ENCODE measurements at places on chromosomes 16 and 17.

DNA sequence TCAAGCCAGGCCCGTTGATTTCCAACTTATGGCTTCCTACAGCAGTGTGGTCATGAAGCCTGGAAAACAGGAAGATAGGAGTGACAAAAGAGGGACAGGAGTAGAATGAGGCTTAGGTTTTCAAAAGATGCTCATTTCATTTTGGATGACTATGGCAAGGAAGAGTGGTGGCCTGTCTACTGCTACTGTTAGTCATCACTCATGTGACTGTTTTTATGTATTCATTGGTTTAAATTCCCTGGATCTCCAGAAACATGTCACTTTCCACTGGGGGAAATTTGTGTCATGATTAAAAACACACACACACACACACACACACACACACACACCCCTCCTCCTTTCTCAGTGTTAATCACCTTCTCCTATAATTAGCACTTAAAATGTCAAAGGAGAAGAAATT lies 1.1 kb upstream of the CYLD start:
- no peak for DNase-seq

GRCh38 chr16:52491216-52491615 lies 55.7 kb downstream of the TOX3 start:
- no peak for DNase-seq

DNA sequence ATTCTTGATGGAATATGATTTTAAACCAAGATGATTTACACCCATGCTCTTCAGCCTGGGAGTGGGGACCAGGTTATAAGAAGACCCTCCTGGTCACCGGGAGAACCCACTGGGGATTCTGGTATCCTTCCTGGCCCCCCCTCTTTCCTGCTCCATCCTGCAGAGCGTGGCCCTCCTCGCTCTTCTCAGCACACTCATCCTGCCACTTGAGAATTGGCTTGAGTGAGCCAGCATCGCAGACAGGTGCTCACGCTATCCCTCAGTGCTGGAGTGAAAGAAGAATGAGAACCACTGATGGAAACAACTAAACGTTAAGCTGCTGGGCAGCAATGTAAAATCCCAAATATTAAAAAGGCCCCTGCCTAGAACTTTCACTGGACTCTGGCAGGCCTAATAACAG lies 98.0 kb downstream of the CYTH1 start:
- DNase-seq: no peak

GRCh38 chr16:79185711-79186110 lies 414.8 kb downstream of the MAF start:
- DNase-seq: no peak

DNA sequence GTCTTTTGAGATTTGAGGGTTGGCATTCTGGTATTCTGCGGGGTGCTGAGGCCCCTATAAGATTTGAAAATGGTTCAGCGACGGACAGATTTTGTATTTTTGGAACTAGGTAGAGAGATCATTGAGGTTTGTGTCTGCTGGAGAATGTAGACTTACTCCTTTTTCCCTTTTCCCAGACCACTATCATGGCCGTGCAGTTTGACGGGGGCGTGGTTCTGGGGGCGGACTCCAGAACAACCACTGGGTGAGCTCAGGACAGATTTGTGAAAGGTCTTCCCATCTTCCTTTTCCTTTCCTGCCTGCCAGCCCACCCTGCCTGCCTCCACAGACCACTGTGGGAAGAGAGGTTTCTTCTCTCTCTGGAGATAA lies 572 bp downstream of the PSMB6 start:
- peak; percentile 51 for DNase-seq

GRCh38 chr17:9050801-9051401 lies 29.6 kb downstream of the NTN1 start:
- no peak for DNase-seq

DNA sequence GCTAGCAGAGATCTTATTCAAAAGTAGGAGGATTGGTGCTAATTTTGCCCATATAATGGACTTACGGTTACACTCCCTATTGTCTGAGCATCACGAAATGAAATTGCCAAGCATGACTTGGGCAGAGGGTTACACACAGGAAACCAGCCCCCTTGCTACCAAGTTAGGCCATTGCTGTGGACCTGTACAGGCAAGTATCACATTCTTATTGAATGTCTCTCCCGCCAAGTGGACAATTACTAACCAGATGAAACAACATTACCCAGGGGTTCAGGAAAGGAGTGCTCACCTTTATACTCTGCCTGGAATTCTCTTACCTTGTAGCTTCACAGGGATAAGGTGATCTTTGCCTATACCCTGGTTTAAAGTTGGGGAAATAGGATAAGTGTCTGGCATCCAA lies 70.6 kb upstream of the TOX3 start:
- no peak for DNase-seq

DNA sequence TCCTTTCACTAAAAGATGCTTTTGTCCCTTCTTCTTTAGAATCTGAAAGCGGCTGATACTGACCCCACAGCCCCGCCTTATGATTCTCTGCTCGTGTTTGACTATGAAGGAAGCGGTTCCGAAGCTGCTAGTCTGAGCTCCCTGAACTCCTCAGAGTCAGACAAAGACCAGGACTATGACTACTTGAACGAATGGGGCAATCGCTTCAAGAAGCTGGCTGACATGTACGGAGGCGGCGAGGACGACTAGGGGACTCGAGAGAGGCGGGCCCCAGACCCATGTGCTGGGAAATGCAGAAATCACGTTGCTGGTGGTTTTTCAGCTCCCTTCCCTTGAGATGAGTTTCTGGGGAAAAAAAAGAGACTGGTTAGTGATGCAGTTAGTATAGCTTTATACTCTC lies 10.1 kb upstream of the TANGO6 start:
- DNase-seq: no peak

DNA sequence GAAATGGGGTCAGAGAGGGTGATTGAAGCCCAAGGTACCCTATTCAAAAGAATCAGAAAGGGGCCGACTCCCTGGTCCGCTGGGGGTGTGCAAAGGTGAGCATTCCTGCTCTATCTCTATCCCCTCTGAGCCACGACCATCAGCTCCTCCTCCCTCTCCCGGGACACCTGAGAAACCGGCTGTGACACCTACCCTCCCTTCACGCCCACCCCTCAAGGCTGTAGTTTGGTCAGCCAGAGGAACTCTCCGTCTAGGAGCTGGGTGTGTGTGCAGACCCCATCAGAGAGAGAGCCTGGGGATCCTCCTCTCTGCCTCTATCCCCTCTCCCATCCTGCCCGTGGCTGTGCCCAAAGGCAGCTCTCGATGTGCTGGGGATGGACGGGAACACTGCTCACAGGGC lies 27.6 kb upstream of the DLX4 start:
- no peak for DNase-seq

DNA sequence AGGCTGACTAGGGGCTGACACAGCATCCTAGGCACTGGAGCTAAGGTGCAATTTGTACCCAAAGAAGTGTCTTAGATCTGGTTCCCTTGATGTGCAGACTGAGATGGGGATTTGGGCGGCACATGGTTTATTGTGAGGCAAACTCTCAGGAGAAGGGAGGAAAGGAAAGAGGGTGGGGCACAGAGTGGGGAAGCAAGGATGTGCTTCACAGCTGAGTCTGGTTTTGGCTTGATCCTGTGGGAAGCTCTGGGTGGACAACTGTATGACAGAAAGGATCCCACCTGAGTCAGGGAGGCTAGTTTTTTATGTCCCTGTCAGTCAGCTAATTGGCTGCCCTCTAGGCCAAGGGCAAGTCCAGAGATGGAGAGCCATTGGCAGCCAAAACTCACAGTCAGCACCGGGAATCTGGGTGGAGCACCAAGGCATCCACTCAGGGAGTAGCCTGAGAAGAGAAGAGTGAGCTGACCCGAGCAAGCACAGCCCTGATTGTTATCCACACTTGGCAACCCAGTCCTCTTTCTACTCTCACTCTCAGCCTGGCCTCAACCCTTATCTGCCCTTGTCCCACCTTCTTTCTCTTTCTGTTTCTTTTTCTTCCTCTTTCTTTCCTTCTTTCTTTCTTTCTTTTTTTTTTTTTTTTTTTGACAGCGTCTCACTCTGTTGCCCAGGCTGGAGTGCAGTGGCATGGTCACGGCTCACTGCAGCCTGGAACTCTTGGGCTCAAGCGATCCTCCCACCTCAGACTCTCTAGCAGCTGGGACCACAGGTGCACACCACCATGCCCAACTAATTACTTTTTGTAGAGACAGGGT lies 12.0 kb downstream of the ARL4D start:
- no peak for DNase-seq

GRCh38 chr17:21100636-21101035 lies 26.1 kb upstream of the DHRS7B start:
- DNase-seq: no peak

DNA sequence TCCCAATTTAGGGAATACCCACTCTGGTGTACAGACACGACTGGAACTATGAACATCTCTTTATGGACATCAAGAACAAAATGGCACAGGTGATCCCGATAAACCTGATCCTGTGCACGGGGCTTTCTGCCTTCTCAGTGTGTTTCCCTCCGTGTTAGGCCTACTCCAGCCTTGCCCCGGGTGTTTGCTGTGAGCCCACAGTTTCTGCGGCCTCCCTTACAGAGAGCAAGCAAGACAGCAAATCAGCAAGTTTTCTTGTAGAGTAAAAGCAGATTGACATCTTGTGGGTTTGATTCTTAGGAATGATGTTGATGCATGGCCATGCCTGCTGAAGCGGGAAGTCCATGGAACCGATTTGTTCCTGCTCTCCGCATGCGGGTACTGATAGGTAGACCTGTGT lies 26.4 kb upstream of the ENDOV start:
- no peak for DNase-seq

DNA sequence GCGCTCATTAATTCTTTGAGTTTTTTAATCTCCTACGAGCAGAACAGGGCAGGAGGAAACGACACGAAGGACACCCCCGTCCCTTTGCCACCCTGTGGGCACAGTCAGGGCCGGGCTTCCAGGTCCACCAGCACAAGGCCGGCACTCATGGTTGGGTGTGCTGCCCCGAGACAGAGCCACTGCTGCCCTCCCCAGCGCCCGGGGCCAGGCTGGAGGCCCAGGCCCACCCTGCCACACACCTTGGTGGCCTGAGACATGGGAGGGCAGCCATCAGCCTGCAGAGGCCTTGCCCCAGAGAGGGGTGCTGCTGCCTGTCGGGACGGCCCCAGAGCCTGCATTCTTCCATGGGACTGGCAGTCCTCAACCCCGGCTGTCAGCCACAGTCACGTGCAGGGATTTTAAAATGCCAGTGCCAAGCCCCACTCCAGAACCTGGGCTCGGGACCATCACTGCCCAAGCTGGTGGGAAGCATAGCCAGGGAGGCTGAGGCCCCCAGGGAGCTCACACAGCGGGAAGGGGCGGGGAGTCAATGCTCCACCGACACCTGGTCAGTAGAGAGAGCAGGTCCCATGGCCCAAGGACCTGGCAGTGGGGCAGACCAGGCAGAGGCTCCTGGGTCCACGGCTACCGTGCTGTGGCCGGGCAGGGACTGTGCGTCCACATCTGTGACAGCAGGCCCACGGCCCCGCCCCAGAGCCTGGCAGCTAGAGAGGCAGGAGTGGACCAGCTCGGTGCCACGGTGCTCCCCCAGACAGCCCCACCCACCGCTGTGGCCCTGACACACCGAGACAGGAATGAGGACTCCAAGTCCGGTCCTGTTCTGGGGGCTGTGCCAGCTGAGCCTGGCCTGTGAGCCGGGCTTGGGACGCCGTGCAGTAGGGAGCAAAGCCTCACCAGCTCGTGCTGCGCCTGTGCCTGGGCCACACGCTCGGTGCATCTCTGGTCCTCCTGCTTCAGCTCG lies 27.5 kb downstream of the CEP131 start:
- no peak for DNase-seq

GRCh38 chr16:25823891-25824290 lies 132.1 kb downstream of the HS3ST4 start:
- no peak for DNase-seq

GRCh38 chr17:81314398-81315081 lies 19.4 kb upstream of the SLC38A10 start:
- DNase-seq: no peak

GRCh38 chr16:91484-91883 lies 13.5 kb downstream of the MPG start:
- no peak for DNase-seq

GRCh38 chr17:34736611-34737010 lies 157.2 kb downstream of the TMEM132E start:
- no peak for DNase-seq

DNA sequence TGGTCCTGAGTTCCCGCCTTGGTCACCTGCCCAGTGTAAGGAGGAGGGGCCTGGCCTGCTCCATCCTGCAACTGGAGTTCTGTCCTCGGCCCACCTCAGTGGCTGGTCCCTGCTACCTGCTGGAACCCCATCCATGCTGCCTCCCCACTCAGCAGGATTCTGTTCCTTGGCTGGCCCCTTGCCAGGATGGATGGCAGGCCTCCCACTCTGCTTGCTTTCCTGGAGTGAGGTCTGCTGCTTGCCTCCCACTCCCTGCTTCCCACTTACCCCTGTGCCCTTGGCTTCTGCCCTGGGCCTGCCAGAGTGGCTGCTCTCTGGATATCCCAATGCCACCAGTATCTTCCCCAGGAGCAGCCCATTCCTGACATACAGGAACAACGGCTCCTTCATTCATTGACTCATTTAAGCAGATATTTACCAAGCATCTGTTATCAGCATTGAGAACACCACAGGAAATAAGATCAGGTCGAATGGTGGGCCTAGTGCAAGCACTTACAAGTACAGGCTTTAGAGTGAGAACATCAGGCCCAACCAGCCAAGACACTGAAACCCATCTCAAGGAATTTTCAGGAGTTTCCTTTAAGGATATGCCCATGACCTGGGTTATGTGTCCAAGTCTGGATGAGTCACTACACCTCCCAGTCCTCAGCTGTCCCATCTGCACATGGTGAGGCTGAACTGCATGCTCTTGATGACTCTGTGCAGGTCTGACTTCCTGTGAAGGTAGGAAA lies 17.0 kb upstream of the RPRML start:
- no peak for DNase-seq

GRCh38 chr17:9468532-9468931 lies 107.1 kb downstream of the STX8 start:
- DNase-seq: no peak

- no peak for DNase-seq
Measured at GRCh38 chr17:41925991-41926590, 4.3 kb upstream of the ODAD4 start.

GRCh38 chr16:87984632-87985267 lies 33.5 kb downstream of the BANP start:
- no peak for DNase-seq

DNA sequence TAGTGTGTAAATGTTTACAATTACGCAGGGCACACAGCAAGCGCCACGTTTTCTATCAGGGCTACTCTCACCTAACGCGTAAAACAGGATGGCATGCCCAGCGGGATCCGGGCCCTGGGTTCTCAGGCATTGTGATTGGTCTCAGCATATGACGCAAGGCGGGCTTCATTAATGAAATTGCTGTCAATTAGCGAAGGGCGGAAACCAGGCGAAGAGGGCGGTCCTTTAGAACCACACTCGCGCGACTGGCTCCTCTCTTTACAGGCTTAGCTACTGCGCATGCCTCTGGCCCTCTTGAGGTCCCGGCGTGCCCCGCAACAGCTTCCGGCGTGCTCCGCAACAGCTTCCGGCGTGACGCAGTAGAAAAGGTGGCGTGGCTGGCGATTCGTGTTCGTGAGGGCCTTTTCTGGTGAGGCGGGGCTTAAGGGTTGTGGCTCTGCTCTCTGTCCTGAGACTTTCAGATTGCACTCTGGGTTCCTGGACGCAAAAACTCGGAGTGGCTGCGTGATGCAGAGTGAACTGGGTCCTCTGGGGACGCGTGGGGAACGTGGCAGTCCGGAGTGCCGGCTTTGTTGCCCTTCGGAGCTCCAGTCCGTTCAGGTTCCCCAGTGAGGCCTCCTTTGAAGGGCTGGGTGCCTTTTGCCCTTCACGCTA lies 9.2 kb downstream of the OR2C1 start:
- DNase-seq: peak; percentile 82

- DNase-seq: no peak
Measured at GRCh38 chr16:2852003-2852730, 5.8 kb downstream of the PRSS22 start.
